ENCODE measurements at places on chromosomes 1 and 21.

- DNase-seq = no peak
These were observed 255.4 kb downstream of the RGS7 start for GRCh38 chr1:241101622-241102021.

GRCh38 chr1:115978292-115978941 is 2.1 kb downstream of the SLC22A15 start:
- DNase-seq = no peak

DNA sequence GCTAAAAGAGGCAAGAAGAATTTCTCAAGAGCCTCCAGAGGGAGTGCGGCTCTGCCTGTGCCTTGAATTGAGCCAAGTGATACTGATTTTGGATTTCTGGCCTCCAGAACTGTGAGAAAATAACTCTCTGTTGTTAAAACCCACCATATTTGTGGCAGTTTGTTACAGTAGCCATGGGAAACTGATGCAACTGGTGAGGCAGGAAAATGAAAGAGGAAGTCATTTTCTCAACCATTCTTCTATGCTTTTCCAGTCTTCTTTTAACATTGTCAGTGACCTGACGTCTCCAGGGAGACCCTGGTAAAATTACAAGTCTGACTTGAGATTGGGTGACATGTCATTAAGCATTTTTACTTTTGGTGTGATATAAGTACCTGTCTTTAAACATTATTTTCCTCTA is 5.8 kb downstream of the OR6P1 start:
- DNase-seq = no peak

DNA sequence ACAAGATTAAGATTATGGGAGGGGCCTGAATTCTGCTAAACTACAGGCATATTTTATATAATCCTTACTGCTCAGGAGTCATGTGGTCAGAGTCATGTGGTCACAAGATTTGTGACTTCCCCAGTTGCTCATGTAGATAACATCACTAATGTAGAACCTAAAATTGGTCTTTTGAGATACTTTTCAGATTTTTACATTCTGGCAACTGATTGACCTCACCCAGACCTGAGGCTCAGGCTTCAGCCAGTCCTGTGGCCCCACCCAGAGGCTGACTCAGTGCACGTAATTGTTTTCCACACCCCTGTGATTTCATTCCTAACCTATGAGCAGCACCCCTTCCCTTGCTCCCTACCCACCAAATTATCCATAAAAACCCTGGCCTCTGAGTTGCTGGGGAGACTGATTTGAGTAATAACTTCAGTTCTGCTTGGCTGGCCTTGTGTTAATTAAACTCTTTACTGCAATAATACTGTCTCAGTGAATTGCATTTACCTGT is 41.7 kb upstream of the ZNF326 start:
- peak; percentile 90 for DNase-seq

DNA sequence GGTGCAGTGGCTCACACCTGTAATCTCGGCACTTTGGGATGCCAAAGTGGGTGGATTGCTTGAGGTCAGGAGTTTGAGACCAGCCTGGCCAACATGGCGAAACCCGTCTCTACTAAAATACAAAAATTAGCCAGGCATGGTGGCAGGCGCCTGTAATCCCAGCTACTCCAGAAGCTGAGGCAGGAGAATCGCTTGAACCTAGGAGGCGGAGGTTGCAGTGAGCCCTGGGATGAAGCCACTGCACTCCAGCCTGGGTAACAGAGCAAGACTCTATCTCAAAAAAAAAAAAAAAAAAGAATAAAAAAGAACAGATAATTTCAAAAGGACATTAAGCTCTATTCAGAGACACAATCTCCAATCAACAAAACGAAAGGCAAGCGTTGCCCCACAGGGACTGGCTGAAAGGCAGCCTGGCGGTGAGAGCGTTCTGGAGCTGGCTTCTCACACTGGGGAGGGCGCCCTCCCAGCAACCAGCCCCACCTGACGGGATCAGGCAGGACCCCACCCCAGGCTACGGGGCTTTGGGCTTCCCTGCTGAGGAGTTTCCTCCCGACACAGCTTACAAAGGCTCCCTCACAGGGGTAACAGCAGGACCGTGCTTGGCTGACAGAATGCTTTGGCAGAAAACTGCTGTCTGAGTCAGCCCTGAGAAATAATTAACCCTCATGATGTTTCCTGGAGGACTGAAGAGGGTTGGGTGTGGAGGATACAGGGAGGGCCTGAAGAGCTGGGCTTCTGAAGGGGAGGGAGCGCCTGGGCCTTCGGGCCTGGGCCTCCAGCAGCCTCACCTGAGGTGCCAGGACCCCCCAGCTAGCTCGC is 31.1 kb upstream of the SRP9 start:
- DNase-seq = no peak

GRCh38 chr21:34205811-34206571 is 132.6 kb downstream of the MRPS6 start:
- DNase-seq = no peak

DNA sequence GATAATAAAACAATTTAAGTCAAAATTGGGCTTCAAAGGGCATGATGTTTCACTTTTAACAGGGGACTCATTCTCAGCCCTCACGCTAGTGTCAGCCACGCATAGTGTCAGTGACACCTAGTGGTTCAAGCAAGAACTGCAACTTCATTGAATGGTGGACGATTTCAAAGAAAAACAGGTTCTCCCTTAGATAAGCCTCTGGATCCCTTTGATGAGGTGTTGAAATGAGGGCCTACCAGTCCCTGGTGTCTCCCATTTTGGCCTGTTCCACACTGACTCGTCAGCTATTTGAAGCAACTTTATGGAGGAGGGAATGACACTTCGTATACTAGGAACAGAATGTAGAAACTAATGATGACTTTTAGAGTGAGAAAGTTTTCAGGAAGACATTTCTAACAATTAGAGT is 56.2 kb downstream of the FCRL5 start:
- DNase-seq = peak; percentile 67

DNA sequence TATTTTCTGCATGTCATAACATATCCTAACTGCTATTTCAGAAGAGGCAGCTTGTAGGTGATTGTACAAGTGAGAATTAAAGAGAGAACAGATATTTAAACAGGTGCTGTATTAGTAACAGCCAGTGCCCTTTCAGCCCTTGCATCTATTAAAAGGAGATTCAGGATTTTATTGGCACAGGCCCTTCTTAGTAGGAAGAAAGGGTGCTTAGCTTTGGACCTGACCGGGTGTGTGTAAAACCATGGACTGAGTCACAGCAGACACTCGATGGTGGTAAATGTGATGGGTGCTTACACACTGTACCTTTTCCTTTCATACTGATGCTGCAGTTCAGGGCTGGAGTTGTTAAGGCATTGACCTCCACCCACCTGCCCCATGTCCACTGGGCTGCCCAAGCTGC is 12.7 kb upstream of the CD101 start:
- no peak for DNase-seq

GRCh38 chr1:93459126-93459525 is 11.2 kb downstream of the FNBP1L start:
- no peak for DNase-seq

DNA sequence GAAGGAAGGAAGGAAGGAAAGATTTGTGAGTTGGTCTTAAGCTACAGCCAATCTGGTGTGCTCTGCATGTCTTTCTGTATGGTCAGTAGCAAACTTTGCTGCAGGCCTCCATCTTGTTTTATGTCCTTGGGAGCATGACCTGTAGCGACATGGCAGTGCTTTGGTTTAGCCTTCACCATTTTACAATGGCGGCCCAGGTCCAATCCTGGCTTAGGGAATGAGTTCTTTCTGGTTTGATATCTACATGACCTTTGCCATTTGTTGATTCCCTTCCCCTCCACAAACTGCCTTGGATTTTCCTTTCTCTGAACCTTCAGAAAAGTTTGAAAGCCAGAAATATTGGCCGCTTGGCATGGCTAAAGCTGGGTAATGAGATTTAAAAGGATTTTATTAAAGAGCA is 30.5 kb upstream of the TSPEAR start:
- DNase-seq = no peak

DNA sequence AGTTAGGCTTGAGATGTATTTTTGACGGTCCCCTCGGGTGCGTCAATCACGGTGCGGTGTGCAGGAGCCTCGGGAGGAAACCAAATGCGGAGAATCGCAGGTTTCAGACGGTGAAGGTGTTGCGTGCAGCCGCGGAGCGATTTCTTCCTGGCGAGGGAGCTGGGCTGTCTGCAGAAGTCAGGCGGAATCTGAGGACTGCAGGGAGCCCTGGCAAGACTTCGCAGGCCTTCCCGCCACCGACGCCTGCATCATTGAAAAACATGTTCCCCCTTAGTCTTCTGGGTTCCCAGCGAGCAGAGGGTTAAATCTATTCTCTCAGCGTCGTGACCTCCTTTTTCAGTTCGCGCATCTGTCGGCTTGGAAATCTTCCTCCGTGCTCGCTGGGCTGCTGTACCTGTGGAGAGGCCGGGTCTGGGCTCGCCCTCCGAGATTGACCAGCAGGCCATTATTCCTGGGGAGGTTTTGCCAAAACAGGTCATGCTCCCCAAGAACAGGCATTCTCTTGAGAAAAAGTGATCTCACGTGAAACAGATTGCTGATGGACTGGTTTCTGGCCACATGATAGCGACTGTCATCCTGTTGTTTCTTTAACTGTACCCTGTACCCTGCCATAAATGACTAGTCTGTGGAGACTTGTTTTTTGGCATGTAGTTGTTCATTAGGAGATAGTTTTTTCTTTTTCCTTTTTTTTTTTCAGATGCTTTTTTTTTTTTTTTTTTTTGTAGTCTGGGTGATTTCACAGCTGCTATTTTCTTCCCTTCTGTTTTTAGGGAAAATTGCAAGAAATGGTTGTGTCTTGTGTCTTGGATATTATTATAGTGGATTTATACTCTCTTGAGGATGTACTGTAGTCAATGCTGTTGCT is 894 bp downstream of the EPB41 start:
- DNase-seq = peak; percentile 39

DNA sequence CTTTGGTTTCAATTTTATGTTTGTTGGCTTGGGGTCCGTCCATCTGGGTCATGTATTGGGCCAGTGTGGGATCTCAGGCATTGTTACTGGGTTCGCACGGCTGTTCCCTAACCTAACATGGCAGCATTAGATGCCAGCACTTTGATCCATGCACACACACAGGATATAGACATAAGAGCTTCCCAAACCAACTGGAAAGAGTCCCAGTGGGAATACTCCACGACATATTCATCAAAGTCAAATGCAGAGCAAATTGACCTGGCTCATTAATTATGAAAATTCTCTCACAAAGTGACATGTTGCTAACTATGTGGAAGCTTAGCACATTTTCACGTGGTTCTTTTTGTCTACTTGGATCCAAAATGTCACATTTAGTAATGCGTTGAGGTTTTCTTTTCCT is 130.4 kb downstream of the SETD4 start:
- no peak for DNase-seq

Data from trophoblast cell (in vitro differentiated cells and primary cell).